ENCODE measurements at places on chromosomes 5 and 9.

GRCh38 chr5:149423794-149424268 lies 44.7 kb upstream of the IL17B start:
- no peaks in the 10 kb centered on the region for H3K27me3 ChIP-seq
- H3K36me3 ChIP-seq, result peaks cover 85% of the 10 kb centered on the region
- peaks cover 63% of the 10 kb centered on the region for H3K4me1 ChIP-seq
- H3K27ac ChIP-seq, result peak overlapping the region; percentile 82
- peak; percentile 85 for DNase-seq

- no peaks in the 10 kb centered on the region for H3K4me1 ChIP-seq
- H3K4me3 ChIP-seq, result no peak overlapping the region
Measured at GRCh38 chr5:135821061-135821801, 13.2 kb upstream of the SLC25A48 start.

- H3K4me3 ChIP-seq, result no peak overlapping the region
- H3K36me3 ChIP-seq, result no peaks in the 10 kb centered on the region
- H3K27me3 ChIP-seq, result peaks cover 6% of the 10 kb centered on the region
- no peak for DNase-seq
- no peaks in the 10 kb centered on the region for H3K4me1 ChIP-seq
Measured at GRCh38 chr5:175162036-175162435, 281.9 kb downstream of the DRD1 start.

GRCh38 chr9:133046196-133046899 lies 15.4 kb upstream of the CEL start:
- no peaks in the 10 kb centered on the region for H3K4me1 ChIP-seq
- no peaks in the 10 kb centered on the region for H3K27me3 ChIP-seq
- no peak overlapping the region for H3K27ac ChIP-seq
- no peak for DNase-seq
- peaks cover 65% of the 10 kb centered on the region for H3K36me3 ChIP-seq
- H3K4me3 ChIP-seq, result no peak overlapping the region

DNA sequence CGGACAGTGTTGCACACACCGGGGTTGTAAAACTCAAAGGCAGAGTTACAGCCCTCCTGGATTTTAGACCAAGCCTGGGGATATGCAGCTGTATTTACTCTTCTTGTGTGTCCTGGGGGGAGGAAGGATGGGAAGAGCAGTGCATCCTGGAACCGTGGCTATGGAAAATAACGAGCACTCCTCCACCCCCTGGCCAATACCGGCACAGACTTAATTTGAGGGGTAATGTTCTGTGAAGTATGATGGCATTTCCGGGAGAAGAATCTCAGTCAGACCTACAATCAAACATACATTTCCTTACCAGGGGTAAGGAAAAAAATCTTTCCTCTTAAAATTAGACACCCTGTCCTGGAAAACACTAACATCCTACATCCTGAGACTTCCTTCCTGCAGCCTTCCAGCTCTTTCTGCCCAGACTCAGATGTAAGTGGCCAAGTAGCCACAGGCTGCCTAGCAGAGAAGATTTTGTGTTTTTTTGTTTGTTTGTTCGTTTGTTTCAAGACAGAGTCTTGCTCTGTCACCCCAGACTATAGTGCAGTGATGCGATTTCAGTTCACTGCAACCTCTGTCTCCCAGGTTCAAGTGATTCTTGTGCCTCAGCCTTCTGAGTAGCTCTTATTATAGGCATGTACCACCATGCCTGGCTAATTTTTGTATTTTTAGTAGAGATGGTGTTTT lies 11.0 kb upstream of the ERMP1 start:
- H3K4me3 ChIP-seq, result no peak overlapping the region
- DNase-seq, result peak; percentile 29
- H3K27ac ChIP-seq, result peak overlapping the region; percentile 74
- peaks cover 8% of the 10 kb centered on the region for H3K27me3 ChIP-seq
- no peaks in the 10 kb centered on the region for H3K36me3 ChIP-seq
- H3K4me1 ChIP-seq, result peaks cover 17% of the 10 kb centered on the region

DNA sequence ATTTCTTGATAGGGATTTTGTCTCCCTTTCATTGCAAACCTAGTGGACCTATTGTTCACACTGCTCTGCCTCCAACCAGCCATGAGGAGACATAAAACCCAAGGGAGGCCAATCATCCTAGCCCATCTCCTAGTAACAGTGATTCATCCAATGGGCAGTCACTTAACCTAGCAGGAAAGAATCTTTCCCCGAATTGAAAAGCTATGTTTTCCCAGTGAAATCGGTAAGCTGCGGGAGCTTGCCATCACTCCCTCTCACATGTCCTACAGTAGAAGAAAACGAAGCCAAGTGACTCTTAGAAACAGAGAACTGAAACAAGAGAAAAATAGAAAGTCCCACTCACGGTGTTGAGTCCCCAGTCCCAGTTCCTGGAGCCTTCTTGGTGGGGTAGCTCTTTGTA lies 123.3 kb downstream of the SUSD1 start:
- no peaks in the 10 kb centered on the region for H3K27me3 ChIP-seq
- no peaks in the 10 kb centered on the region for H3K36me3 ChIP-seq
- 0 out of 2 replicates have a peak overlapping the region, but pooled peaks have one; percentile 5 for H3K27ac ChIP-seq
- DNase-seq, result no peak
- peaks cover 20% of the 10 kb centered on the region for H3K4me1 ChIP-seq

- no peak overlapping the region for H3K27ac ChIP-seq
- H3K36me3 ChIP-seq, result no peaks in the 10 kb centered on the region
- no peaks in the 10 kb centered on the region for H3K4me1 ChIP-seq
- H3K4me3 ChIP-seq, result no peak overlapping the region
- DNase-seq, result peak; percentile 28
Measured at GRCh38 chr9:4955836-4956235, 29.2 kb upstream of the JAK2 start.

DNA sequence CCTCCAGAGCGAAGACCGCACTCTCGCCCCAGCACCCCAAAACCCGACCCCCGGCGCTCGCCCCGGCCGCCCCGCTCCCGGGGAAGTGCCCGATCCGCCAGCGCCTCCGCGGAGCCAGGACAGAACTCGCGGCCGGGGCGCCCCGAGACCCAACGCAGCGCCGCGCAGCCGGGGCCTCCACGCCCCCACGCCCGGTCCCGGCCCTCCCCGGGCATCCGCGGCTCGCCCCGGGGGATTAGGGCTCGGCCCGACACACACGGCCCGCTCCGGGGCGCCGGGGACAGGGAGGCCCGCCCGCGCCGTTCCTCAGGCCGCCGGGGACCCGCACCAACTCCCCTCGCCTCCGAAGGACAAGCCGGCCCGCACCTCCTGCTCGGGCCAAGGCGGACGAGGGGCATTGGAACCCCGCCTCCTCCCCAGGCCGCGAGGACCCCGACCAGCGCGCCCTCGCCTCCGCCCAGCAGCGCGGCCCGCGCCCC lies 544 bp downstream of the FNBP1 start:
- no peaks in the 10 kb centered on the region for H3K27me3 ChIP-seq
- H3K4me3 ChIP-seq, result peak overlapping the region; percentile 55
- no peaks in the 10 kb centered on the region for H3K36me3 ChIP-seq
- no peak for DNase-seq
- peak overlapping the region; percentile 75 for H3K27ac ChIP-seq
- H3K4me1 ChIP-seq, result no peaks in the 10 kb centered on the region

GRCh38 chr5:9189681-9190080 lies 356.2 kb downstream of the SEMA5A start:
- H3K27ac ChIP-seq, result no peak overlapping the region
- no peaks in the 10 kb centered on the region for H3K36me3 ChIP-seq
- no peaks in the 10 kb centered on the region for H3K27me3 ChIP-seq

- peak overlapping the region; percentile 86 for H3K4me3 ChIP-seq
- peak overlapping the region; percentile 9 for H3K27ac ChIP-seq
- no peaks in the 10 kb centered on the region for H3K4me1 ChIP-seq
- no peaks in the 10 kb centered on the region for H3K27me3 ChIP-seq
- no peaks in the 10 kb centered on the region for H3K36me3 ChIP-seq
- peak; percentile 7 for DNase-seq
Measured at GRCh38 chr5:111224561-111225345, 569 bp downstream of the CAMK4 start.

- peak; percentile 74 for DNase-seq
- H3K36me3 ChIP-seq, result no peaks in the 10 kb centered on the region
- H3K27ac ChIP-seq, result peak overlapping the region; percentile 81
Measured at GRCh38 chr5:114305402-114306207, 56.3 kb upstream of the KCNN2 start.

DNA sequence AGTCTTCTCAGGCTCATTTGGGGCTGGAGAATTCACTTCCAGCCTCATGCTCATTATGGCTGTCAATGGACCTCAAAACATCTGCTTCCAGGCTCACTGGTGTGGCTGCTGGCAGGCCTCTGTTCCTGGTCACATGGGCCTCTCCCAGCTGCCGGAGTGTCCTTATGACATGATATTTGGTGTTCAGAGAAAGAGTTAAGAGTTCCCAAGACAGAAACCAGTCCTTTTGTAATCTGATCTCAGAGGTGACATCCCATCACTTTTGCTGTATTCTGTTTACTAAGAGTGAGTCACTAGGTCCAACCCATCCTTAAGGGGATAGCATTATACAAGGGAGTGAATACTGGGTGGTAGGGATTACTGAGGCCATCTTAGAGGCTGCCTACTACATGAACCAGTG lies 104.6 kb downstream of the CACNA1B start:
- H3K27ac ChIP-seq, result no peak overlapping the region
- H3K36me3 ChIP-seq, result no peaks in the 10 kb centered on the region
- no peak overlapping the region for H3K4me3 ChIP-seq
- no peaks in the 10 kb centered on the region for H3K27me3 ChIP-seq

- H3K36me3 ChIP-seq, result no peaks in the 10 kb centered on the region
- no peak for DNase-seq
- H3K4me3 ChIP-seq, result no peak overlapping the region
Measured at GRCh38 chr9:110582156-110582555, 2.6 kb upstream of the SVEP1 start.

DNA sequence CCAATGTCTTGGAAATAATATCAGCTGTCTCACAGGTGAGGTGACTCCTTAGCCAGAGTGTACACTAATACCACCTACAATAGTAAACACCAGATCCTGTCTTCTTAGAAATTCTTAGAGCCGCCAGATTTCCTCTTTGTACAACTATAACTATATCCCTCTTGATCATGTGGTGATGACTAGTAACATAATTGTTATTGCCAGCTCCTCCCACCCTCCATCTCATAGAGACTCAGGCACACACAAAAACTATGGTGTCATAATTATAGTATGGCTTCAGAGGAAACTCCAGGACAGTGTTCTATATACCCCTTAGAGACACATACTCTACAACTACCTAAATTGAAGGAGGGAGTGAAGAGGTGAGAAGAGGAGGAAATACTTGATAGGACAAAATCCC lies 33.1 kb downstream of the PGGT1B start:
- no peak overlapping the region for H3K4me3 ChIP-seq
- H3K36me3 ChIP-seq, result peaks cover 3% of the 10 kb centered on the region
- H3K4me1 ChIP-seq, result no peaks in the 10 kb centered on the region

DNA sequence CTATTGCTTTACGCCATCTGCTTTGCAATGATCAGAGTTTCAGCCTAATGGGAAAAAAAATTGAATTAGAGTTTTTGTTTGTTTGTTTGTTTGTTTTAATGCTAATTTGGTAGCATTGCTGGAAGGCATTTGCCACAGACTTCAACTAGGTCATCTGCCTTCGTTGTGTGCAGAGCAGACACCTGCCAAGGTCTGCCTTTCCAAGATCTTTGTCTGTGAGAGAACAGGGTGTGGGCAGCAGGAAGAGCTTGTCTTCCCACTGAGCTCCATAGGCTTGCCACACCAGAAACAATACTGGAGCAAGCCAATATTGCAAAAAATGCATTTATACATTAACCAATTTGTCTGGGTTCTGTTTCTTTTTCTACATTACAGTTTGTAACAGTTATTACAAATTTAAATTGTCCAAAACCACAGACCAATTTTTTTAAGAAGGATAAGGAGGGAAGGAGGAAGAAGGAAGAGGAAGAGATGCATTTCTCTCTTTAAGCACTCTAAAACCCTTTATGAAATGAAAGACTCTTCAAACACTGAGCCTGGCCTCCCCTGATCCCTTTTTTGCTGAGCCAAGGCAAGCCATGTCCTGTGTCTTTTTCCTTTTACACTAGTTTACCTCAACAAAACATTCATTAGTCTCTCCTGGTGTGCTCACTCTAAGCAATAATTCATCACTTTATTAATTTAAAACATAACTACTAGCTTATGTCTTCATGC lies 210.5 kb downstream of the SNX18 start:
- peaks cover 6% of the 10 kb centered on the region for H3K4me1 ChIP-seq
- H3K4me3 ChIP-seq, result no peak overlapping the region
- H3K27ac ChIP-seq, result no peak overlapping the region
- DNase-seq, result no peak

GRCh38 chr5:62475072-62475471 lies 62.5 kb downstream of the IPO11 start:
- no peaks in the 10 kb centered on the region for H3K27me3 ChIP-seq
- no peak overlapping the region for H3K27ac ChIP-seq
- DNase-seq, result peak; percentile 79
- H3K36me3 ChIP-seq, result no peaks in the 10 kb centered on the region

DNA sequence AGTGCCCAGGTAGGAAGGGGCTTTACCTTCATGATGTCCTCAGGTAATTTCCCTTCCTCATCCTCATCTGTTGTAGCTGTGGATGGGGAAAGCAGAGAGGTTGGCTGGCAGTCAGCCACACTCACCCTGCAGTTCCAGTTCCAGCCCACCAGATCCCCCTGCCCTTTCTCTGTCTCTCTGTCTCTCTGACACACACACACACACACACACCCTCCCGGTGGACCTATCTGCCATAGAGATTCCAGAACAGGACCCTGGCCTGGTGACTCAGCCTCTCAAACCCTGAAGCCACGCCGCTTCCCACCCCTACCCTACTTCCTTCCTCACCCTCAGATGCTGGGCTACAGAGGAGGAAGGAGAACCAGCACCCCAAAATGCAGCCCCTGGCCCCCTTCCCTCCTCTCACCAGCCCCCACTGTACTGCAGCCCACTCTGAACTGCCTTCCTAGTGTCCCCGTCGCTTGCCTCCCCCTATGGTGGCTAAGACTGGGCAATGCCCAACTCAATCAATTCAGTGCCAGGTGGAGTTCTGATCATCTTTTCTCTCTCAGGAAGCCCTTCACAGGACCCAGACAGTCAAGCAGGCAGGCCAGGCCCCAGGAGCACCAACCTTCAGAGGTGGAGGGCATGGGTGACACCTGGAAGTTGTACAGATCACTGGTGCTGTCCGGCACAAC lies 4.8 kb downstream of the IRF1 start:
- H3K27ac ChIP-seq, result no peak overlapping the region
- DNase-seq, result no peak
- no peaks in the 10 kb centered on the region for H3K27me3 ChIP-seq
- H3K4me1 ChIP-seq, result peaks cover 15% of the 10 kb centered on the region
- peaks cover 58% of the 10 kb centered on the region for H3K36me3 ChIP-seq

- H3K36me3 ChIP-seq, result peaks cover 37% of the 10 kb centered on the region
- no peak for DNase-seq
- H3K4me3 ChIP-seq, result no peak overlapping the region
- no peaks in the 10 kb centered on the region for H3K27me3 ChIP-seq
- no peak overlapping the region for H3K27ac ChIP-seq
Measured at GRCh38 chr9:81605170-81605670, 84.1 kb downstream of the TLE1 start.

- no peak overlapping the region for H3K4me3 ChIP-seq
- H3K27ac ChIP-seq, result no peak overlapping the region
- H3K27me3 ChIP-seq, result no peaks in the 10 kb centered on the region
- H3K4me1 ChIP-seq, result no peaks in the 10 kb centered on the region
- DNase-seq, result no peak
Measured at GRCh38 chr5:157978061-157978460, 119.1 kb upstream of the CLINT1 start.

- H3K27ac ChIP-seq, result peak overlapping the region; percentile 21
- H3K27me3 ChIP-seq, result no peaks in the 10 kb centered on the region
- H3K4me1 ChIP-seq, result peaks cover 8% of the 10 kb centered on the region
- H3K36me3 ChIP-seq, result peaks cover 48% of the 10 kb centered on the region
- no peak overlapping the region for H3K4me3 ChIP-seq
Measured at GRCh38 chr9:116190637-116191396, 37.2 kb downstream of the PAPPA start.
